ENCODE measurements at places on chromosomes 6 and 20.

DNA sequence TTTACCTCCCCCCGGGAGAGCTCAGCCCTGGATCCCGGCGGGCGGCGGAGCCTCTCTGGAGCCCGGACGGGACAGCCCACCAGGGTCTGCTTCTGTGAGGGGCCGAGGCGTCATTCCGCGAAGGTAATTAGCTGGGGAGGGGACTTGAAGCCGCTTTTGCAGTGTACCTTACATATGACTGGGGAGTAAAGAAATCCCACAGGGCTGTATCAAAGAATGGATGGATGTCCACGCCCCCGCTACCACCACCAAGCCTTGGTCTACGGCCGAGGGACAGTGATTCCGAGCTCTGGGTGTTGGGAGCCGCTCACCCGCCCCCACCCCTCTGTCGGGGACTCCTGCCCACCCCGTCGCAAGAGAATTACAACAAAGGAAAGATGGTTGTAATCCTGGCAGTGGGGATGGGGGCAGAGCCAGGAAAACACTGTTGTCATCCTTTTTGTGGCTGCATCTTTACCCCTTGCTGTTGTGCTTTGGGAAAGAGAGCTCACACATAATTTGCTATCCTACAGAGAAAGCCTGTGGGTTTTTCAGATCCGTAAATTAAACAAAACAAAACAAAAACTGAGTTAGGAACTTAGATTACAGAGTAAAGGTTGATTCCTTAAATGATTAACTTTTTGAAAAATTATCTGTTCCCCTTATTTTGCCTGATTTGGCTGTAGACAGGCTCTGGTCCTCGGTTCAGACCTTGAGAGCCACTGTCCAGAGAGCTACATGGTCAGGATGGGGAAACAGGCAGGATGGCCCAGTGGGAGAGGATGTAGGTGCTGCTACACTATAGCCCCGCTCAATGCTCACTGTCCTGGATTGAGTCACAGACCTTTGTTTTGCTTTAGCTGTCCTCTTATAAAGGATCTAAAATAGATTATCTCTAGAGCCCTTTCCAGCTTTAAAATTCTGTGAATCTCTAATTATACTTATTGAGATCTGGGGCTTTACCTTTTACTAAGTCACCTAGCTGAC is 997 bp upstream of the FBXO30 start:
- peak; percentile 46 for DNase-seq

GRCh38 chr6:1603708-1604107 is 6.0 kb upstream of the FOXC1 start:
- no peak for DNase-seq

- no peak for DNase-seq
Observed at GRCh38 chr6:41257369-41258195, 28.9 kb downstream of the TREM1 start.

DNA sequence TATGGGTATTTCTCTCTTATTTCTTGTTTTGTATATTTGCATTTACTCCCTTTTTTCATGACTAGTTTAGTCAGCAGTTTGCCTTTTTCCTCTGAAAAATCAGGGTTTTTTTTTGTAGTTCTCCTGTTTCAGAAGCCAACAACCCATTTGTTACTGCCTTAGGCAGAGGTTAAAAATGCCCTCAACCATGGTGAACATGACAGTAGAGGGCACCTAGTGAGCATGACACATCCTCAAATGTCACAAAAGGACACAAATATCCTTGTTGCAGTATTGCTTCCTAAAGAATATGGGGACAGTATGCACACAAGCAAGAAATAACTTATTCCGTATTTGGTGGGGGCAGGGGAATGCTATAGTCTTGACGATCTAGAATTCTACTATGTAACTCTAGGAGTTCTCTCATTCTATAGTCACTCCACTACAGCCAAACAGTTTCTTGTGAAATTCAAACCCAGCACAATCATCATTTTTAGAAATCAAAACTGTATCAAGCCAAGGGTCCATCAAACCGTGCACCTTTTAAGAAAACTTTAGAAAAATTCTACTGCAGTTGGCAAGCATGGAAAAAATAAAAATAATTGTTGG is 47.0 kb downstream of the GOPC start:
- no peak for DNase-seq

- no peak for DNase-seq
Observed at GRCh38 chr6:51303338-51303737, 484.7 kb downstream of the TFAP2B start.

GRCh38 chr6:144855812-144856531 is 570.8 kb downstream of the UTRN start:
- no peak for DNase-seq

- DNase-seq = no peak
Observed at GRCh38 chr6:7515363-7515762, 26.1 kb upstream of the DSP start.

- DNase-seq = no peak
Observed at GRCh38 chr20:8709627-8710026, 359.3 kb upstream of the PLCB4 start.

GRCh38 chr20:59787538-59787890 is 145.9 kb downstream of the SYCP2 start:
- peak; percentile 29 for DNase-seq

GRCh38 chr6:24908650-24909035 is 27.1 kb downstream of the RIPOR2 start:
- DNase-seq = no peak
